ENCODE measurements at places on chromosomes 6 and 20. TPM values are rescaled to one million over a fixed set of nuclear protein-coding genes. Genes with fewer than 3 reads are reported as not detected.

- DNase-seq: no peak
Measured at GRCh38 chr6:116190550-116190949, 63.3 kb downstream of the TSPYL4 start.

DNA sequence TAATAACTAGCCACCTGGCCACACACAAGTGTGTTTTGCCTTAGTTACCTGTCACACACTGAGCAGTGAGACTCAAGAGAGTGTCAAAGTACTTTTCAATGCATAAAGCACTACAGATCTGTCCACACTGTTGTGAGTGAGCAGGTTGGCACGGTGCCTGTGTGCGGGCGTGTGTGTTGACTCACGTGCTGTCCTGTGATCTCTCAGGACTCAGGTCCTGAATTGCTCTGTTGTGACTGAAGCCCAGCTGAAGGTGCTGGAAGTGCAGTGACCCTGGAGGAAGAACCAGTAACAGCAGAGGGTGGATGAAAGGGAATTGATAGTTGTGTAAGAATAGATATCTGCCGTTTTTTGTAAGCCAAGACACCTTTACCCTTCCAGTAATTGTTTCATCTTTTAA, 18.3 kb downstream of the SLC16A10 start:
- DNase-seq: no peak

DNA sequence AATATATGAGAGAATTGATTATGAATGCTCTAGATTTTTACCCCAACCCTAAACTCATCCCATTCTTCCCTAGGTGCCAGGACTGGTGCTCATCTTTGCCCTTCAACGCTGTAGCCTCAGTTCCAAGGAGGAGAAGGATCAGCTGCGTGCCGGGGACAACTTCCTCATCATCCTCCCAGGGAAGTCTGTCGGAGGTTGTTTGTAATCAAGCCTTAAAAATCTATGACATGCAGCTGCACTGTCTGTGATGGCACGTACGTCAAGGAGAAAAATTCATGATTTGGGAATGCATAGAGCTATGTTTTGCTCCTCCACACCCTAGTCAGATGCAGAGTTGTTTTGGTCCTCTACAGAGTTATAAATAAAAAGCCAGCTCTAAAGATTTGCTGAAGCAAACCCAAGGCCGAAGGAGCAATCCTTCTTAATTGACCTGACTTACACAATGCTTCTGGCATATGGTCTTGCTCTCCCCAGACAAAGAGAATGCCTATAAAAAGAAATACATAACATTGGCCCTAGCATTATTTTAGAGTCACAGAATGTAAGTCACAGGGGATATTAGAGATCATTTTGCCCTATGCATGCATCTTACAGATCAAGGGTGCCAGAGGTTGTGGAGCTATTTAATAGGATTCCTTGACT, 244.2 kb downstream of the HIVEP2 start:
- DNase-seq: no peak

DNA sequence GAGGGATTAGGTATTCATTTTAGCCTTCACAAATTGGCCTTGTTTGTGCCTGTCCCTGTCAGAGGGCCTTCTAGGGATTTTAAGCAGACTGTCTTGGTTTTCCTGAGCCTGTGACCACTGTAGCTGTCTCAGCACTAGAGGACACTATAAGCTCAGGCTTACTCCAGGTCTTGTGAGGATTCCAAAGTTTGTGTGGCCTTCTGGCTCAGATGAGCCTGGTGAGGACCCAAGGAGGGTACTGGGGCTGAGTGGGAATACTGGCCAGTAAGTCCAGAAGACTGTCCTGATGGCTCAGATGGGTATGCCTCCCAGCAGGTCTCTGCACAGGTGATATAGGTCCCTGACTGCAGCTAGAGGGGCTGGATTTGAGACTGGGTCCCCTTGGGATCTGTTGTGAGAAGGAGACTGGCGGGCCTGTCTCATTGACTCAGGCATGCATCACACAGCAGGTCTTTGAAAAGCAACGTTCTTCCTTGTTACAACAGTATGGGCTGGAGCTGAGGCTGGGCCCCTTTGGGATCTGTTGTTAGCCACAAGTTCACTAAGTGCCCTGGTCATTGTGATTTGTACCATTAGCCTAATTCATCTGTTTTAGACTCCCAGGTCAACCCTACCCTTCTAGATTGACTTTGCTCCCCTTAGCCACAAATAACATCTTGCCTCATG, 26.3 kb upstream of the TFB1M start:
- no peak for DNase-seq

GRCh38 chr6:75893058-75893775, 144.2 kb downstream of the MYO6 start:
- DNase-seq: peak; percentile 71

- DNase-seq: no peak
Measured at GRCh38 chr20:22986601-22987000, 48.5 kb upstream of the SSTR4 start.

NOX3 gene
- 1.4 TPM for polyA plus RNA-seq

SAPCD1 gene
- polyA plus RNA-seq: 6.8 TPM

PAX1 gene
- polyA plus RNA-seq: 0.09 TPM

RNF8 gene
- polyA plus RNA-seq: 32.3 TPM

Measured in renal cortex interstitium (tissue), 15 donors.